ENCODE measurements at places on chromosomes 6 and 20.

- no peak for DNase-seq
Observed at GRCh38 chr20:48092596-48093280, 307.5 kb upstream of the SULF2 start.

DNA sequence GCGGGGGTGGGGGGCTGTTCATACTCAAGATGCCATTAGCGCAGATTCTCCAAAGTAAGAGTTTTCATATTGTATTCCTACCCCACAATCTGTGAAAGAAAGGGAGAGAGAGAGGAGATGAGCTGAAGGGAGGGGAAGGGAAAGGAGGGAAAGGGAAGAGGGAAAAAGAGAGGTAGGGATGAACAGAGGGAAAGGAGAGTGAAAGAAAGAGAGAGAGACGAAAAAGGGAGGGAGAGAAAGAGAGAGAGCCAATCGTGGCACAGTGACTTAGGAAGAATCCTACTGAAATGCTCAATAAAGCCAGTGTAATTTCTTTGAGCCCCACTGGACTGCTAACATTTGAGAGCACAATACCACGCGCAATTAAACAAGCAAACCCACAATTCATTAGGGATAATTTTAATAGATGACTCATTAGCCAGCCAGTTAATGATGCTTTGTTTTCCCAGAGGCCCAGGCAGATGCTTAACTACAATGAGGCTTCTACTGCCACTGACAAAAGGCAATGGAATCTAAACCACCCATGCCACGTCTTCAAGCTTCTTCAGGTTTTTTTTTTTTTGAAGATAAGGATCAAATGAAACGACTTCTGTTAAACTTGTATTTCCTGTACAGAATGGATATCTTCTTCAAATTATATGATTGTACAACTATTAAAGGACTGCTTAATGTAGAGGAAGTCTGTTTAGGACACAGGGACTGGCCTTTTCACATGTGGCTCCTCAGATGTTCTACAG lies 306.8 kb downstream of the FOXC1 start:
- DNase-seq = no peak

DNA sequence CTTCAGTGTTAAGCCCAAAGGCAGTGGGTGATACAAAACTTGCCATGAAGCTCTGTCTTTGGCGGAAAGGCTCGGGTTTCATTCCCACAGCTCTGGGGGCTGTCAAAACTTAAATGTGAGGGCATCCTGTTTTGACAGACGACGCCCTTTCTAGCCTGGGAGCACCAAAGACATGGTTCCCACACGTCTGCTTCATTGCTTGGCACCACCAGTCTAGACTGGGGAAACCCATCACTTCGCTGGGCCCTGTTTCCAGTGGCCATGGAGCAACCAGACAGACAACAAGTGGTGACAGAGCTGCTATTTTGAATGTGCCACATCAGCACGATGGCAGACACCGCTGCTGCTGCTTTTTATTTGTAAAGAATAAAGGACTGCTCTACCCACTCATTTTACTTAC lies 127.5 kb downstream of the SASH1 start:
- no peak for DNase-seq

GRCh38 chr6:6880745-6881437 lies 226.9 kb upstream of the RREB1 start:
- no peak for DNase-seq

DNA sequence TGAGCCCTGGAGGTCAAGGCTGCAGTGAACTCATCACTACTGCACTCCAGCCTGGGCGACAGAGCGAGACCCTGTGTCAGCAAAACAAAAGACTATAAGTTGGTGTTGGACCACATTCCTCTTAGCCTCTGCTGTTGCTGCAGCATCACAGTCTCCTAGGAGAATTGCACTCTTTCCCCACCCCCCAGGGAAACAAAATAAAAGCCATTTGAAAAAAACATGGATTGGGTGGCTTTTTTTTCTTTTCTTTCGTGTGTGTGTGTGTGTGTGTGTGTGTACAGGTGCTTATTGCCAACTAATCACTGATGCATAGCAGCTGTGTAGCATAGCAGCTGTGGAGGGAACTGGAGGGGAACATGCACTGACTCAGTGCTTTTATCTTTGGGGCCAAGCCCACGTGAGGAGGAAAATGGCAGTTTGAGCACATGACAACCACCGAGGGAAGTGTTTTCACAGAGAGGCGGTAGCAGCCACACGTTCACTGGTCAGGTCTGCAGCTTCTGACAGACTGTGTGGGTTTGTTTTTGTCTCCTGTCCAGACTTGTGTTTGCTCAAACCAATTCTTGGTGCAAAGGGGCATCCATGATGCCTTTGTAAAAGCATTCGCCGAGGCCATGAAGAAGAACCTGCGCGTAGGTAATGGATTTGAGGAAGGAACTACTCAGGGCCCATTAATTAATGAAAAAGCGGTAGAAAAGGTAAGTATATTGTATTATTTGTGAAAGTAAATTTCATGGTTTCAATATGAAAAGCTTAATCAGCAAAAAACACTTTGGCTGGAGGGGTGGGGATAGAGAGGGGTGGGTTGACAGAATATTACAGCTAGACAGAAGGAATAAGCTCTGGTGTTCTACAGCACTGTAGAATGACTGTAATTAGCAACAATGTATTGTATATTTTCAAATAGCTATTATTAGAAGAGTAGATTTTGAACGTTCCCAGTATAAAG lies 27.7 kb downstream of the ALDH5A1 start:
- DNase-seq = no peak

- DNase-seq = no peak
Observed at GRCh38 chr6:145263778-145264211, 471.5 kb downstream of the EPM2A start.

- DNase-seq = no peak
Observed at GRCh38 chr20:7994809-7995208, 24.8 kb downstream of the TMX4 start.

DNA sequence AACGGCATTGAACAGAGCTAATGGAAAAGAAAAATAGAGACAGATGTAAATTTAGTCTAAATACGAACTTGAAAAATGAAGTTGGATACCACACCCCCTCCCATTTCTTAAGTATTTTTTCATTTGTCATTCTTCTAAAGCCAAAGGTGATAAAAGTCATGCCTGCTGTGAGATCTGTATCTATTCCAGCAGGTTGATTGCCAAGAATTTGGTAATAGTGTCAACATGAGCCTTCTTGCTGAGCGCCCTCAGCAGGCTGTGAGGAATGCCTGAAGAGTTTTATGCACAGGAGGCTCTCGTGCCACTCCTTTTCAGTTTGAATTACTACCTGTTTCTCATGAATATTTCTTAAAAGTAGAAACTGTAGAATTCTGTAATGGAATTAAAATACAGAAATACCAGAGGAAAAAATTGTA lies 165.4 kb downstream of the QKI start:
- no peak for DNase-seq

GRCh38 chr6:167512696-167513375 lies 187.9 kb downstream of the TTLL2 start:
- DNase-seq = no peak

DNA sequence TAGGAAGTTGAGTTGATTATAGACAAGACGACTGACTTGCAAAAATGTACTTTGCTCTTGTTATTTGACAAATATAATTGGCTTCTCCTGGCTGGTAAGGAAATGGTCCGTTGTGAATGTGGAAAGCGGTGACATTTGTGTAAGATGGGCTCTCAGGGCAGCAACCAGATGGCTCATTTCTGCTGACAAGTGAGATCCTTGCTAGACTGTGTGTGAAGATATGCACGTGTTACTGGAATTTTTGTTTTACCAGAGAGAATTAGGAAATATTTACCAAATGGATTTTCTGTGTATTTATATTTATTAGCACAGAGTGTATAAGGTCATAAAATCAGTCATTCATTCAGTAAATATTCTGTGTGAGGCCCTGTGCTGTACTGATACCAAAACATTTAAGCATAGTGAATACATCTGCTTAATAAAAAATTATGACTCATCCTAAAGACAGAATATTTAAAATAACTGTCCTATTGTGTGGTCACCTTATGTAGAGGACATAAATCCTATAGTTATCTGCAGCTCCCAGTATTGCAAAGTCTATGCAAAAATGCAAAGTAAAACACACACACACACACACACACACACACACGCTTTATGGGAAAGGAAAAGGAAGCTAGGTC lies 109.9 kb upstream of the ASF1A start:
- no peak for DNase-seq

- DNase-seq = no peak
Observed at GRCh38 chr20:31570735-31571617, 34.1 kb upstream of the ID1 start.

DNA sequence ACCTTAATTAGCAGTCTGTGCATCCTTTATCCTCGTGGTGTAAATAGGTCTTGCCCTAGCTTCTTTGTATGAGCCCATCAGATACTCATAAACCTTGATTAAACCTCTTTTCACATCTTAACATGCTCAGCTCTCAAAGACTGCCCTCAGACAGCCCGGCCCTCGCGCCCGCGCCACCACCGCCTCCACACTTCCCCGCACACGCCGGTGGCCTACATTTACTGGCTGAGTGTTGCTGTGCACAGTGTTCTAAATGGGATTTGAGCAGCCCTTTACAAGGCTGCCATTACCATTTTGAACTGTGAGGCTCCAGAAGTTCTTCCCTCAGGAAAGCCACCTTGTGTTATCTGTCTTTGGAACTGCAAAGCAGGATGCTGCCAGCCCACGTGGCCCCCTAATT lies 63.0 kb upstream of the INSM1 start:
- DNase-seq = no peak

- no peak for DNase-seq
Observed at GRCh38 chr6:130858498-130859160, 31.4 kb downstream of the SMLR1 start.

DNA sequence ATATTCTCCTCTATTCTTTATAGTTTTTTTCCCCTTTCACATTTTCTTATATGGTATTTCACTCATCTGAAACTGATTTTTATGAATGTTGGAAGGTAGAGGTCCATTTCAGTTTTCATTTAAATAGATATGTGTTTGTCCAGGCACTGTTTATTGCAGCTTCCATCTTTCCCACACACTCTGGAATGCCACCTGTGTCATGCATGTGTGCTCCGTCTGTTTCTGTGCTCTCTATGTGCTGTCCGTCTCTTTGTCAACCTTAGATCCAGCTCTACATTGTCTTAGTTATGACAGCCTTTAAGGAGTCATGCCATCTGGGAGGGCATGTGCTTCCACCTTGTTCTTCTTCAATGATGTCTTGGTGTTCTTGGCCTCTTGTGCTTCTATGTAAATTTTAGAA lies 36.4 kb upstream of the RREB1 start:
- DNase-seq = no peak

DNA sequence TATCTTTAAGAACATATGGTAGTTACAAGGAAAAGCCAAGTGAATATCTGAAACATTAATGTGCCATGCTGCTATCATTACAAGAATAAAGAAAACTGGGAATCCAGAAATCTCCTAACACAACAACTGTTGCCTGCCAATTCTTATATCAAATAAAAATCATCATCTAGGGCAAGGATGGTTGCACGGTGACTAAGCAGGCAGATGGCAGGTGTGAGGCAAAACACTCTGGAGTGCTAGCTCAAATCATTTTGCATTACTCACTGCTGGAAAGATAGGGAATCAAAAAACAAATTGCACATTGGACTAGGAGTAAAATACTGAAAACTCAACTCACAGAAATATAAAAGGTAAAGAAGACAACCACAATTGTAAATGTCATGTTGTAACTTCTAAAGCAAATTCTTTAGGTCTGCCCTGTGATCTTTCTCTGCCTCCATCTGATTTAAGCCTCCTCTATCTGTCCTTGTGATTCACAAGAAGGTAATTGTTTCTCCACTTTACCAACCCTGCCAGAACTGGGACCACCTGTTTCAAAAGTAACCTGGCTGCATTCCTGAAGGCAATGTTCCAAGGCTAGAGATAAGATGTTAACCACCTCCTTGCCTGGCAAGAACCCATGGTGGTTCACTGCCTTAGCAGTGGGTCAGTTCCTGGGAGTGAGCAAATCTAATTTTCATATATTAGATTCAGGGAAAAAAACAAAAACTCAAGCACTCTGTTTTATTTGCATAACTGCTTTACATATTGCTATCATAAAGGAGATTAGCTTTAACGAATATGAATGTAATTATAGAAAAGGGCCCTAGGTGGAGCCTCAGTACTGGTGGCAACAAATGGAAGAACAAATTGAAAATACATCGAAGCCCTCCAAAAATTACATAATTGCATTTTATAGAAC lies 33.1 kb upstream of the LCA5 start:
- no peak for DNase-seq

GRCh38 chr20:62830251-62830650 lies 13.4 kb downstream of the COL9A3 start:
- DNase-seq = no peak

GRCh38 chr6:30555816-30556065 lies 548 bp downstream of the GNL1 start:
- DNase-seq = no peak

GRCh38 chr6:130434174-130434873 lies 68.5 kb downstream of the TMEM200A start:
- DNase-seq = no peak

DNA sequence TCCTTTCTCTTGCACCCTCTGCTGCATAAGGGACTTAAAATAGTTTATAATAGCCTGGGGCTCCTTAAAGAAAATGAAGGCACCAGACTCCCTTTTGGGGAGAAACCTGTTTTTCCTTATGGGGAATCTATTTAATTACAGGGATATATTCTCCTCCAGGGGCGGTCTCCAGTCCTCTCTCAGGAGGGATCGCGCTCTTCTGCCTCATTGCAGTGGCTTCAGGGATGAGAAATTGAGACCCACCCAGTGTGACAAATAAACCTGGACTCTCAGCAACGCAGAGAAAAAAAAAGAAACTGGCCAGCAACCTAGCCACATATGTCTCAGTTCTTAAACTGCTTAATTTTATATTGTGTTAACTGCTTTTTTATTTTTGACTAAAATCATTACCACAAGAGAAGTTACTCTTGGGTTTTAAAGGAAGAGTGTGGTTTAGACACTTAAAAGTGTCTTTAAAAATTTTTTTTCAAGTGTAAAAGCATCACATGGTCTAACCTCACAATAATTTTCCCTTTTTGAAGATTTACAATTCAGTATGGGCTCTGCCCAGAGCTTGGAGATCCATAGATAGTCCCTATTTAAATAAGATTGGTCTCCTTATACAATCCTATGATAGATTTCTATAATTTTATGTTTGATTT lies 11.7 kb upstream of the GOPC start:
- no peak for DNase-seq

- no peak for DNase-seq
Observed at GRCh38 chr6:84581494-84582259, 182.7 kb downstream of the TBX18 start.

DNA sequence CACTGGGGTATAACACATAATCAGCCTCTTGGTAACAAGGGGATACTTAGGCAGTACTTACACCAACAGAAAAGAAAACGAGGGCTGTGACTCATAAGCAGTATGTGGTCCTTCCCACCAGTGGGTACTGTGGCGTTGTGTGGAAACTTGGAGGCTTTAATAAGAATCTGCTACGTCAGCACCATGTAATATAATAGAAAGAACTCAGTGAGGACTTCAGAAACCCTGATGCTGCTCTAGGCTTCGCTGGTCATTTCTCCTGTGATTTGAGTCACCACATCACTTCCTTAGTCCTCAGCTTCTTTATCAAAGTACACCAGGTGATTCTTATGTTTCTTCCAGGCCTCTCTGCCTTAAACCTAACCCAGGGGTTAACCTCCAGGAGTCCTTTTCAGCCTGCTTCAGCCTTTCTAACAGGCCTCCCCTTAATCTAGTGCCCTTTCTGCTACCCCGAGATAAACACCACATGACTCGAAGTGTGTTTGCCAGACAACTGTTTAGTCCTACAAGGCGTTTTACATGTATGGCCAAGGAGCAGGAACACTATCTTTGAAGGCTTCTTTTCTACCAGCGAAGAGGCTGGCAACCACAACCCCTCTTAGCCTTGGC lies 68.5 kb downstream of the FYN start:
- peak; percentile 80 for DNase-seq
